Skin of body (tissue), 3 donors: ENCODE measurements at places on chromosomes 3 and 15. TPM values are rescaled to one million over a fixed set of nuclear protein-coding genes. Genes with fewer than 3 reads are reported as not detected.
A peak's percentile ranks its signal among the peaks of the same experiment; 100 is the strongest.

The LSAMP gene
- total RNA-seq, result 7.9 TPM

The ITPKA gene
- 0.39 TPM for total RNA-seq

The SLC6A6 gene
- 12.0 TPM for total RNA-seq

The SERINC4 gene
- total RNA-seq, result 0.10 TPM

The KNG1 gene
- not detected for total RNA-seq

The POC1A gene
- 4.6 TPM for total RNA-seq

The CEP97 gene
- 15.9 TPM for total RNA-seq

The CACNA1D gene
- 5.6 TPM for total RNA-seq

The SATB1 gene
- total RNA-seq, result 44.9 TPM

GRCh38 chr3:72311425-72311824 is 526.5 kb upstream of the PROK2 start:
- no peak for DNase-seq

- DNase-seq, result no peak
Measured at GRCh38 chr3:27792869-27793268, 70.7 kb upstream of the EOMES start.

GRCh38 chr15:71781179-71781964 is 29.0 kb upstream of the NR2E3 start:
- DNase-seq, result no peak

- DNase-seq, result peak; percentile 85
Measured at GRCh38 chr3:120425572-120426250, 25.1 kb downstream of the FSTL1 start.

- DNase-seq, result no peak
Measured at GRCh38 chr3:107077391-107077790, 299.8 kb upstream of the CCDC54 start.

GRCh38 chr15:34782901-34783300 is 12.4 kb downstream of the ACTC1 start:
- DNase-seq, result no peak

DNA sequence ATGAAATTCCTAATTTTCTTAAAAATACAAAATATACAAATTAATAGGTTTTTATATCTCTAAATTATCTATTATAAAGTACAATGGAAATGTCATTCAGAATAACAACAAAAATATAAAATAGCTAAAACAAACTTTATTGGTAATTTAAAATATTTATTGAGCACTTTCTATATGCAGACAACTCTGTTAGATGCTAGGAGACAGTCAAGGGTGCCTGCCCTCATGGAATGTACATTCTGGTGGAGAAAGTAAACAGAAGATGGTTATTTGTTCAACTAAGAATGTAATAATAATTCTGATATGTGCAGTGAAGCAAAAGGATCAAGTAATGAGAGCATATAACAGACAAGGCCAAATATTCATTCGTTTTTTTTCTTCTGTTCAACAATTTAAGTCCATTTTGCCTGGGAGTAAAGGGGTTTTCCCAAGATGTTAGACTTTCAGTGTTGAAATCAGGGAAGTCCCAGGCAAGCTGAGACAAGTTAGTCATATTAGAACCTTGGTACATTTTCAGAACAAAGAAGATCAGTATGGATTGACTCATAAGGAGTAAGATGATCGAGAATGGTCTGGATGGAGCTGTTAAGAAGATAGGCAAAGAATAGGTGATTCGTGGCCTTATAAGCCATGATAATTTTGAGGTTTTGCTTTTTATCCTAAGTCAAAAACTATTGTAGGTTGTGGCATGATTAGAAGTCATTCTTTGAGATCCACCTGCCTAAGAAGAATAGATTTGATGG is 150.2 kb upstream of the MLF1 start:
- DNase-seq, result no peak

DNA sequence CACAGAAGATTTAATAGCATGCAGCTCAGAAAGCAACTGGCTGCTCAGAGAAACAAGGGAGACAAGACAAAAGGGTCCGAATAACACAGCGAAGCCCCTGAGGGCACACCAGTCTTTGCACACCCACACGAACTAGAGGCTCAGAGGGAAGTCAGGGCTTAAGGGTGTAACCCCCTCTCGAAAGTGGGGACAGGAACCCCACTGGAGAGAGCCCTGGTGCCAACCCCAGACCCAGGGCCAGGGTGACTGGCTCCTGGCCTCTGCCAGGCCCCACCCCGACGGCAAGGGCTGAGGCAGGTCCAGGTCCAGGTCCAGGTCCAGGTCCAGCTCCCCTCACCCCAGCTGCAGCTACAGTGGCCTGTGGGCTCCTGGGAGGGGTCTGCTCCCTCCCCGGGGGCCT is 10.5 kb upstream of the PRR23E start:
- DNase-seq, result no peak

DNA sequence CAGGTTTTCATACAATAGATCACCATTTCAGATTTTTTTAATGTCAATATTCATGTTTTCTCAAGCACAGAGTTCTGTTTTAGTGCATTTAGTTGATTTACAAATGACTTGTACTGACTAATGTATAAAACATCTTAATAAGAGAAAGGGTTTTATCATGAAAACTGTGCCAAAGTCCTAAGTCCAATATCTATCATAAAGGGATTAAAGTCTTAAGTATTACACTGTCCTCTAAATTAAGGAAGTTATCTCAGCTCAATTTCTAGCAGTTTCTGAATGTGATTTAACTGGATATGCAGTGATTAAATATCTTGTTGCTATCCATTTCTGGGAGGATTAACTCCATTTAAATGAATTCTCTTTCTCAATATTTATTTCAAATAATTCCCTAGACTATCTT is 381.1 kb upstream of the CNTN4 start:
- DNase-seq, result no peak

DNA sequence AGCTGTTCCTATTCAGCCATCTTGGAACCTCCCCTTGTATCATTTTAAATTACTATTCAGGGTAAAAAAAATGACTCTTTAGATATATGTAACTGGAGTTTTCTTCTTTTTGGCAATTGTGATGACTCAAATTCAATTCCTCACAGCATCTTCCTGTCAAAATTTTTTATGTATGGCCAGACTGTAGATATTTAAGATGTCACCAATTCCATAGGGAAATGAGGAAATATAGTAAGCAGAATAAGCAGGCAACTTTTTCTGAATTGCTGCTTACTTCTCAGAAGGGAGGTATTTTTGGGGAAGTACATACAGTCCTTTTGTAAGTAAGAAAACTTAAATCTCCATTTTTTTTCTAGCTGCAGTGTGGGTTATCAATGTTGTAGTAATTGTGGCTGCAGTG is 28.8 kb downstream of the EAF2 start:
- DNase-seq, result no peak

GRCh38 chr3:121752261-121752660 is 2.7 kb upstream of the GOLGB1 start:
- no peak for DNase-seq

DNA sequence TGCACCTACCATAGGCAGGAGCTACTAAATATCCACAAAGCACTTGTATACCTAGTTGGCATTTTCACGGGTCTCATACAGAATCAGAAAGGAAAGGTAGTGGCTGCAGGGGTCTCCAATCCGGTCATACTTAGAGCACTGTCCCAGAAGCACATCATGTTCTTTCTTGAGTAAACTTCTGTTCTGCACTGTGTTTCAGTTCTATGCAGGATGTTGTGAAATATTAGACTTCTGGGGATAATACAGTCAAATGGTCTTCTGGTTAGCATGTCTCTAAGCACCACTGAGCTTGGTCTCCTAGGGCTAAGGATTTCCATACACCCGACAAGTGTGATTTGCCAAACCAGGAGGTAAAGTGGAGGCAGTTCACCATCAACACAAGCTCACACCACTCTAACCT is 27.9 kb downstream of the MINDY4B start:
- DNase-seq, result no peak

DNA sequence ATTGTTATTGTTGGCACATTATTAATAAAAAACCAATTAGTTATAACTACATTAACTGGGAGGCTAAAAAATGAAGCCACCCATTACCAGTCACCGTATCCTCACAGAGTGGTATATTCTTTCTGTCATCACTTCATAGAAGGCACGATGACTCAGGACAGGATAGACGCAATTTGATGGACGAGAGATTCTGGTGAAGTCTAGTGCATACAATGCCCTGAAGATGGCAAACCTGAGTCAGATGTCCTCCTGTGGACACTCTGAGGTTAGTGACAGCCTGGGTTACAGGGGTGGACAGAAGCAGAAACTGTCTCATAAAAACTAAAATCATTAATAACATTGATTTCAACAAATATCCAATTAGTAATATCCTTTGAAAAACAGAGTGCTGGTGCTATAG is 150.3 kb downstream of the SLC9A9 start:
- no peak for DNase-seq

DNA sequence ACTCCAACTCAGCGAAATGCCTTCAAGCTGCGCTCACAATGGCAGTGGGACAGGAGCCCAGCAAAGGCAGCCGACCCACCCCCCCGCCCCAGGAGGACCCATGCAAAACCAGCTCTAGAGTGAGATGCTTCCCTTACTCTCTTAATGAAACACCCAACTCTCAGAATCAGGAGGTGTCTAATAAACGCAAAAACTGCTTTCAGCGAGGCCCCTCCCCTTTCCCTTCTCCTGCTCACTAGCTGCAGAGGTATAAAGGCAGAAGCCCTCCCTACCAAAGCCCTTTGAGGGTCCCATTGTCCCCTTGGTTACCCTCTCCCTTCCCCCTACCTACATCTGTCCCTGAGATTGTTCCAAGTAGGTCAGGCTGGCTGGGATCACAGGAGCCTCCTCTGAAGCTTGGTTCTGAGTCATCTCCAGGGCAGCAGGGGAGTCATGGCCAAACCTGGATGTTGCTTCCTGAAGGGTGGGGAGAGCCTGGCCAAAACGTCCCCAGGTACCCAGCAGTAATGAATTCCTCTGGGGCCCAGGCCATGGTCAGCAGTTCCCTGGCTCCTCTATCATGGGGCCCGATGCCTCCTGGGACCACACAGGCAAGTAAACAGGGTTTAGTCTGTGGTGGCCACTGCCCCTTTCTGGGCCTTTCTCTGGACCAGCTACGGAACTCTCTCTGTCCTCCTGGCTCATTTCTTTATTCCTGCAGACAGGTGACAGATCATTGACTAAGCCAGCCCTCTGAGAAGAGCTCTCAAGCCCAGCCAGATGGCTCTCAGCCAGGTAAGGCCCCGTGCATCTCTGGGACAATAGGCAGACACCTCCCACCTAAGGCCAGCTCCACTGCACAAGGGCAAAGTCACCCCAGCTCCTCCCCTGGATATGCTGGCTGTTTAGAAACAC is 8.6 kb downstream of the KLHL25 start:
- no peak for DNase-seq

GRCh38 chr15:70799667-70800450 is 36.5 kb upstream of the UACA start:
- DNase-seq, result no peak

DNA sequence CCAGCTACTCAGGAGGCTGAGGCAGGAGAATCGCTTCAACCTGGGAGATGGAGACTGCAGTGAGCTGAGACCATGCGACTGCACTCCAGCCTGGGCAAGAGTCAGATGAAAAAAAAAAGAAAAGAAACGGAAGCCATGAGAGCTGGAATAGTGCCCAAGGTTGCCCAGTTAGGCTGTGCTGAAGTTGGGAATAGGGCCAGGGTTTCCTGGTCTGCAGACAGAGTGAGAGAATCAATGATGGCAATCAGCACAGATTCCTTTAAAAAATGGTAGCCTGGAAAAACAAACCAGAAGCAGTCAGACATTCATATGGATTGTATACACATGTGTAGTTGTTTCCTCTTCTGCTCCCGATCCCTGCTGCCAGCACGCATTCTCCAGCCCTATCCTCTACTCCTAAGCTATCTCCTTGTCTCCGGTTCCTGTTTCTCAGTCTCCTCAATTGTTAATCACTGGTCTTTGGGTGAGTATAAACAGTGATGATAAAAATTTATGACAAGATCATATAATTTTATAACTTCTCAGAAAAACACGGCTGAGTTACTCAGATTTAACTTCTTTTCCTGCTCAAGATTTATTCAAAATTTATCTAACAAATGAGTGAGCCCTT is 316.2 kb upstream of the UMPS start:
- no peak for DNase-seq

DNA sequence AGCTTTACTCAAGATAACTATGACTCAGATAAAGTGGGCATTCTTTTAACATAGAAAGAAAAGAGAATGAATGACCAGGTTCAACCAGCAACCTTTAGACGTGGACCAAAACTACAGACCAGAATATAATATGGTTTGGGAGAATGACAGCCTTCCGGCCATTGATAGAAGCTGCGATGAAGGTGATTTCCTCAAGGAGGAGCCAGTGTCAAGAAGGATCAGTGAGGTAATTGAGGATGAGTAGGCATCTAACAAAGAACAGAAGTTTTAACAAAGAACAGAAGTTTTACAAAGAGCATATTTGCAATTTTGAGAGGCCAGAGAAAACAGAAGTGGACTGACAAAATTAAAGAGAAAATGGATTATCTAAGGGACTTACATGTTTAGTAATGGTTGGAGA is 289.0 kb upstream of the AGTR1 start:
- DNase-seq, result no peak

GRCh38 chr3:29695201-29695600 is 414.3 kb downstream of the RBMS3 start:
- no peak for DNase-seq

- DNase-seq, result peak; percentile 42
Measured at GRCh38 chr3:32449691-32450090, 53.0 kb downstream of the CMTM6 start.

DNA sequence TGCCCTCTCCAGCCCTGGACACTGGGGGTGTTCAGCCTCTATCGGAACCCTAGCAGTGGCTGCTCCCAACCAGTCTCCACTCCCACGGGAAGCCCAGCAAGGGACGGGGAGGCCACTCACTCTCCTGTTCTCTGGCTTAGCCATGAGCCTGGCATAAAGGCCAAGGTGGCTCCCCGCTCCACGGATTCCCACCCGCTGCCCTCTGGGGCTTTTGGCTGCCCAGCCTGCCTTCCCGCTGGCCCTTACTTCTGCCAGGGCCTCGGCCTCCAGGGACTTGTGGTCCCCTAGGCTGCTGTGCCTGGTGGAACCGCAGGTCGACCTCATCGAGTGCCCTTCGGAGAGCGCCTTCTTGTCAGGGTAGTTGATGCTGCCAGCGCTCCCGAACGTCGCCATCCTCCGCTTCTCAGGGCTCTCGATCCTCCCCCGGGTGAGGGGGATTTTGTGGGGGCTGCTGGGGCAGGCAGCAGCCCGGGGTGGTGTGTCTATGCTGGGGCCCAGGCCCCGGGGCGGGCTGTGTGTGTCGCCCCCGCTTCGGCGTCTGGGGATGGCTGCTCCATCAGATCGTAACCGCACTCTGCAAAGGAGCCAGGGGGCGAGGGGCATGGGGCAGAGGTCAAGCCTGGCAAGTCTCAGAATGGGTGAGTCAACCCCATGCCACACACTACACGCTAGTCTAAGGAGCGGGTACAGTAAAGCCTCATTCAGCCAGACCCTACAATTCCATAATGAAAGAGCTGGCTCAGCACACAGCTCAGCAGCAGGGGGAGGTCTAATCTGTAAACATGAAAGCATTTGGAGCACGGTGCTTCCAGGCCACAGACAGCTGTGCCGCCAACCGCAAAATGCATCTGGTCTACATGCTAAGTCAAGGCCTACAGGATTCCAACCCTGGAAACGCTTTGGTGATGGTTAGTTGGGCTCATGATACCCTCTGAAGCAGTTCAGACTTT is 27.3 kb upstream of the RAD18 start:
- peak; percentile 62 for DNase-seq

- no peak for DNase-seq
Measured at GRCh38 chr3:105834768-105835167, 34.0 kb downstream of the CBLB start.
